Purkinje cell (primary cell): ENCODE measurements at places on chromosomes 5 and 9. TPM values are rescaled to one million over a fixed set of nuclear protein-coding genes. Genes with fewer than 3 reads are reported as not detected.

DMGDH gene
- 0.10 and 0.48 TPM in 2 replicates for polyA plus RNA-seq

TRIM14 gene
- polyA plus RNA-seq: 0.29 and 0.32 TPM in 2 replicates

LCN1 gene
- polyA plus RNA-seq: not detected in 2 replicates

PCDHA10 gene
- 13.4 and 23.1 TPM in 2 replicates for polyA plus RNA-seq

ZDHHC21 gene
- polyA plus RNA-seq: 16.8 and 18.4 TPM in 2 replicates

PCA3 gene
- polyA plus RNA-seq: 0.66 and 3.6 TPM in 2 replicates

FKTN gene
- 22.1 and 34.4 TPM in 2 replicates for polyA plus RNA-seq

PAEP gene
- not detected in 2 replicates for polyA plus RNA-seq

IL9 gene
- polyA plus RNA-seq: not detected in 2 replicates

SPOUT1 gene
- polyA plus RNA-seq: 5.4 and 9.8 TPM in 2 replicates

PTPN3 gene
- polyA plus RNA-seq: 0.07 and 0.67 TPM in 2 replicates

CTXN3 gene
- polyA plus RNA-seq: not detected in 2 replicates

CEL gene
- 0.09 and 0.10 TPM in 2 replicates for polyA plus RNA-seq

IFNA21 gene
- polyA plus RNA-seq: not detected in 2 replicates

FOXD4L5 gene
- polyA plus RNA-seq: not detected in 2 replicates

PHF24 gene
- 2.3 and 10.5 TPM in 2 replicates for polyA plus RNA-seq

TMEM174 gene
- not detected in 2 replicates for polyA plus RNA-seq

IL13 gene
- not detected in 2 replicates for polyA plus RNA-seq

RNF183 gene
- polyA plus RNA-seq: not detected in 2 replicates

PPP2R2B gene
- 115 and 131 TPM in 2 replicates for polyA plus RNA-seq

NR4A3 gene
- 0.76 and 3.0 TPM in 2 replicates for polyA plus RNA-seq

FLT4 gene
- not detected in 2 replicates for polyA plus RNA-seq

CNOT8 gene
- 21.7 and 26.4 TPM in 2 replicates for polyA plus RNA-seq

FREM1 gene
- polyA plus RNA-seq: 1.6 and 4.5 TPM in 2 replicates

CCDC112 gene
- 9.8 and 11.7 TPM in 2 replicates for polyA plus RNA-seq

FBP1 gene
- polyA plus RNA-seq: 0.59 TPM in 1 of 2 replicates, not detected in the other

TLE1 gene
- polyA plus RNA-seq: 12.0 and 15.4 TPM in 2 replicates

IRGM gene
- polyA plus RNA-seq: not detected in 2 replicates

IL12B gene
- polyA plus RNA-seq: not detected in 2 replicates

OTP gene
- not detected in 2 replicates for polyA plus RNA-seq

CDH18 gene
- 303 and 308 TPM in 2 replicates for polyA plus RNA-seq

ARL10 gene
- polyA plus RNA-seq: 1.1 and 3.9 TPM in 2 replicates

MARCOL gene
- polyA plus RNA-seq: not detected in 2 replicates

TMEM141 gene
- 91.0 and 93.8 TPM in 2 replicates for polyA plus RNA-seq

RMRP gene
- polyA plus RNA-seq: not detected in 2 replicates

TUSC1 gene
- polyA plus RNA-seq: 2.6 and 3.9 TPM in 2 replicates

ZNF879 gene
- polyA plus RNA-seq: 2.5 and 2.8 TPM in 2 replicates

FOXD4 gene
- not detected in 2 replicates for polyA plus RNA-seq

TAL2 gene
- polyA plus RNA-seq: not detected in 2 replicates
